Aorta (tissue), 5 donors: ENCODE measurements at places on chromosomes 4 and X.

DNA sequence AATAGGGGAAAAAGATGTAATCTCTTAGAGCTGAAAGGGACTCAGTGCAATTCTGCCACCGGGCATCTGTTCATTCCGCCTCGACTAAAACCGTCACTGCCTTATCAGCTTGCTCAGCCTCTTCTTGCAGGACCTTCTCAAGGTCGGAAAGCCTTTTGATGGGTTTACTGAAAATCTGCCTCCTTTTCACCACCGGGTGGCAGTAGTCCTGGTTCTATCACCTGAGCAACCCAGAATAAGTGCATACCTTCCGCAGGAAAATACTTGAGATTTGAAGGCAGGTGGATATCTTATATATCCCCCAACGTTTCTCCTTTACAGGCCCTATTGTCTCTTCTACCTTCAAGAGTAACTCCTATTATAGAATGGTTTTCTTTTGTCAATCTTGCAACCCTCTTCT lies 103.4 kb upstream of the PAK3 start:
- DNase-seq = no peak

GRCh38 chrX:47218280-47218919 lies at the start of gene CDK16:
Gene CDK16 (plus strand): TSS chrX:47218681. CDS start chrX:47223558, 4,877 bp downstream.
- peak; percentile 93 for DNase-seq

DNA sequence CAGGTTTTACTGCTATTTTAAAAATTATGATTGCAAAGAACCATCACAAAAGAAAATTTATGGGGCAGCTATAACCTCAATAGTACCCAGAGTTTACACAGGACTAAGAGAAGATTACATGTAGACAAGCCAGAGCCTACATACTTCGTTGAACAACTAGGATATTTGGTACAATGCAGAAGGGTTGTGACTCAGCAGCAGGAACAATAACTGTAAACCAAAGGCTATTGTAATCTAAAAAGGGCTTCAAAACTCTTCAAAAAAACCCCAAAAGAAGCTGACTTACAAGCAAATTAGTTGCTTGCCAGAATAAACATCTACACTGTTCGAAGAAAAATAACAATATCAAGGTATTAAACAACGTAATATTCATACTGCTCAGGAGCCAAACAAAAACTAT lies 618.0 kb downstream of the STPG2 start:
- DNase-seq = no peak

GRCh38 chr4:134174271-134174670 lies 27.3 kb downstream of the PABPC4L start:
- no peak for DNase-seq

- DNase-seq = no peak
Observed at GRCh38 chrX:119479845-119480244, 11.6 kb downstream of the SLC25A5 start.

- no peak for DNase-seq
Observed at GRCh38 chr4:15253349-15253748, 174.5 kb upstream of the C1QTNF7 start.

GRCh38 chr4:36326476-36327029 lies 45.1 kb downstream of the DTHD1 start:
- no peak for DNase-seq

- no peak for DNase-seq
Observed at GRCh38 chr4:138310498-138310897, 68.3 kb upstream of the SLC7A11 start.

DNA sequence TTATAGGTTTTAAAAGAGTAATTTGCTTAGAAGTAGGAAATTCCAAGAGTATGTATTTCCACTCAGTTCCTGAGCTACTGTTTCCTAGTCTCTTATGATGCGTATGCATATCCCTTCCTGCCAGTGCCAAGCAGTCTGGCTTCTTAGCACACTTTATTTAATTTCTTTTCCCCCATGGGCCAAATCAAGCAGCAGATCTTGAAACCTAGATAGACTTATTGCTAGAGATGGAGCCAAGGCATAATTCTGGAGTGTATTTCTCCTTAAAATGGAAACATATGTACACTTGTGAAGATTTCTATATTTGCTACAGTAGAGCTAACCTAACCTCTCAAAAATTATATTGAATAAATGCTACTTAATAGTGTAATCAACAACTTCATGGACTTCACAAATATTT lies 2337.6 kb downstream of the PCDH7 start:
- no peak for DNase-seq

DNA sequence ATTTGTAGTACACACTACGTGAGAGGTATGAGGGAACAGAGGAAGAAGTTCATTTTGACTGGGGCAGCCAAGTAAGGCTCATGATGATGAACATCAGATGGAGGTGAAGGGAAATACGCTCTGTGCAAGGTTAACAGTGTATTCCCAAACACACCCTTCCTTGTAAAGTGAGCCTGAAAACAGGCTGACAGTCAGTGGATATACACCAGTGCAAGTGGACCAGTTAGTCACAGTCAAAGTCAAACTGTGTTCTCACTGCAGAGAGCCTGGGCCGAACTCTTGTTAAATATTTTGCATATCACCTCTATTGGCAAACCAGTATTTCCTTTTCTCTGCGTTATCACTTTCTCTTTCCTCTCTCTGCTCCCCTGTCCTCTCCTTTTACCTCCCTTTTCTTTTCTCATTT lies 23.4 kb upstream of the RHOH start:
- DNase-seq = no peak

DNA sequence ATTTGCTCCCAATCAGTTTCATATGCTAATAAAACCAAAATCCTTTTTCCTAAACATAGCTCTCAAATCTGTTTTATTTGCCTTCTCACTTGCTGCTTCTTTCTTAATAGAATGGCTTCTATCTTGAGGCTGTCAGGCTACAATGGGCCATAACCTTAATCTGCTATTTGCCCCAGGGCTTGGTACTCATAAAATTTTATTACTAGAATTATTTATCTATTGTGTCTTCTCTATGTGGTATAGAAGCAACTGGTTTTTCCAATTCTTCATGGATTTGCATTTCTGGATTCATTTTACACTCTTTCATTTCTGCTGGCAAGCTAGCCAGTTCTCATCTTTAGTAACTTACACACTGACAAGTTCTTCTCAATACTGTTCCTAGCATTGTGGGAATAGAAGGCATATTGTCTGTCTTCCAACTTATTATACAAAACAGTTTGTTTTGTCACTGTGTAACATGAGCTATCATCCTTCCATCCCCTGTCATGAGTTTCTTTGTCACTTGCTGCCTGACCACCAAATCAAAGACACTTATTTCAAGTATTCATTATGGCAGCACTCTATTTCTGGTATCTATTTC lies 96.6 kb upstream of the KCNIP4 start:
- no peak for DNase-seq

GRCh38 chrX:130024127-130024526 lies 41.7 kb downstream of the BCORL1 start:
- DNase-seq = peak; percentile 90

DNA sequence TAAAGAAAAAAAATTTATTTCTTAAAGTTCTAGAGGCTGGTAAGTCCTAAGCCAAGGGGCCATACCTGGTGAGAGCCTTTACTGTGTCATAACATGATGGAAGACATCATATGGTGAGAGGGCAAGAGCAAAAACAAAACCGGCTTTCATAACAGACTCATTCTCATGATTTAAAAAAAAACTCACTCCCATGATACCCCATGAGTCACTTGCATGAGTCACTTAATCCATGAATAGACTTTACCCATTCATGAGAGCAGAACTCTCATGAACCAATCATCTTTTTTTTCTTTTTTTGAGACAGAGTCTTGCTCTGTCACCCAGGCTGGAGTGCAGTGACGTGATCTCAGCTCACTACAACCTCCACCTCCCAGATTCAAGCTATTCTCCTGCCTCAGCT lies 369.7 kb upstream of the DIAPH2 start:
- peak; percentile 21 for DNase-seq

DNA sequence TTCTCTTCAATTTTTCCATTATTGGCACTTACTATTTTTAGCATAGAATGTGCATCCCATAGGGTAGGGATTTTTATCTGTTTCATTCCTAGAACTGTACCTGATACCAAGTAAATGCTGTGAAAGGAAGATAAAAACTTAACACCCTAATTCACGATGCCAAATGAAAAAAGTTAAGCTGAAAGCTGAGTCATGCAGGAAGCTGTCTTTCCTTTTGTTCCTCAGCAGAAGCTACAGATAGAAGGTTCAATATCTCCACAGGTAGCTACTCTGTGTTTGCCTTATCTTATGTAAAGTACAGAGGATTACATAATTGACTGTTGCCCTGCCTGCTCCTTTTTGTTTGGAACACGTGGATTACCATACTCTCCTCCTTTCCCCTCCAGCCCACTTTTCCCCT lies 77.0 kb downstream of the LRP2BP start:
- no peak for DNase-seq

GRCh38 chrX:23815376-23815775 lies 32.4 kb downstream of the SAT1 start:
- no peak for DNase-seq

- no peak for DNase-seq
Observed at GRCh38 chrX:126063984-126064383, 102.1 kb downstream of the DCAF12L2 start.

- no peak for DNase-seq
Observed at GRCh38 chrX:50865311-50865710, 45.2 kb upstream of the BMP15 start.

- DNase-seq = no peak
Observed at GRCh38 chr4:120557372-120557771, 365.2 kb downstream of the PRDM5 start.

- no peak for DNase-seq
Observed at GRCh38 chr4:169361756-169362155, 91.0 kb upstream of the SH3RF1 start.

DNA sequence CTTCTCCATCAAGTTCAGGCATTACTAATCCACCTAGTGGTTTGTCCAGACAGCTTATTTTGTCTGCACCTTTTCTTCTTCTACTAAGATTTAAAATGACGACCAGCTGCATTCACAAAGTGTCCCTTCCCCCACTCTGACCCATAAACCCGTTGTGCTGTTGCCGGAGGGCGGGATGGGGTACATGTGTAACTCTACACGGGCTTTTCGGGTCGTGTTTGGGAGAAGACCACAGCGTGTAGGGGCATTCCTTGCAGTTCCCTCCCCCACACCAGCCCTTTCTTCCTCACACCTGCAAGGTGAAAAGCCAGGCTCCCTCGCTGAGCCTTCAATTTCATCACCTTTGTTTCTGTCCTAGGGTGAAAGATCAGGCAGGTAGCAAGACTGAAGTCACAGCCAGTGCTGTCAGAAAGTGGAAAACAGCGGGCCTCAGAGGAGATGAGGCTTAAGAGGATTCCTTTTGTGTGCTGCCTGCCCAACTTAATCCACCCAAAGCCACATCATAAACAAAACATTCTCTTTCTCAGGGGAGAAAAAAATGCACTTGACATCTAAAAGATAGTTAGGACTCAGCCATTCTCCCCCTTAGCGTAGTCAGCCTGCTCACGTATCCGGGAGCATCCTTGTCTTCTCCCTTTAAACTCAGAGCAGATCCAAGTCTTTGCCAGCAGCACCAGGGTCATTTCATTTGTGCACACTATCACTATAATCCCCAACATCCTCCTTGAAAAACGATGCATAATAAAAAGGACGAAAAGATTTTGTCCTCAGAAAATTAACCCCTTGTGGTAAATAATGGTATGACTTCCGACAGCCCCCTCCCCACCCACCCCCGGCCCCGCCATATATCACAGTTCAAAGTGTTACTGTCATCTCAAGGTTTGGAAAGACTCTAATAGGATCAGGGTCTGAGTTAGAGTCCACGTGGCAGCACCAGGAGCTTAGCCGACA lies 599.0 kb downstream of the RAB28 start:
- no peak for DNase-seq

DNA sequence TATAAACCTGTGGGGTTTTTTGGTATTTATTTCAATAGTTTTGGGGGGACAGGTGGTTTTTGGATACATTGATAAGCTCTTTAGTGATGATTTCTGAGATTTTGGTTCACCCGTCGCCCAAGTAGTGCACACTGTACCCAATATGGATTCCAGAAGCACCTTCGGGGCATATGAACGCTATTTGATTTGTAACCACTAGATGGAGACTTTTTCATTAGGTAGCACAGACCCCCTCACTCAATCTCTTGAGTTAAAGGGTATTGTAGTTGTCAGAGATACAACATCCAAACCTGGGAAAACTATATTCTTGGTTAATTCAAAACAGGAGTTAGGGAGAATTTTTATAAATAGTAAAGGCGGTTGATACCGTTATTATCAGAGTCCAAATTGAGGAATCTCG lies 79.8 kb downstream of the SPANXN3 start:
- no peak for DNase-seq

- DNase-seq = no peak
Observed at GRCh38 chrX:153794897-153795816, 689 bp downstream of the SSR4 start.

- no peak for DNase-seq
Observed at GRCh38 chr4:113223001-113223400, 173.5 kb downstream of the ANK2 start.

- DNase-seq = no peak
Observed at GRCh38 chr4:25953740-25954139, 39.7 kb downstream of the SMIM20 start.

GRCh38 chr4:155607481-155607880 lies 59.2 kb upstream of the GUCY1A1 start:
- DNase-seq = no peak

DNA sequence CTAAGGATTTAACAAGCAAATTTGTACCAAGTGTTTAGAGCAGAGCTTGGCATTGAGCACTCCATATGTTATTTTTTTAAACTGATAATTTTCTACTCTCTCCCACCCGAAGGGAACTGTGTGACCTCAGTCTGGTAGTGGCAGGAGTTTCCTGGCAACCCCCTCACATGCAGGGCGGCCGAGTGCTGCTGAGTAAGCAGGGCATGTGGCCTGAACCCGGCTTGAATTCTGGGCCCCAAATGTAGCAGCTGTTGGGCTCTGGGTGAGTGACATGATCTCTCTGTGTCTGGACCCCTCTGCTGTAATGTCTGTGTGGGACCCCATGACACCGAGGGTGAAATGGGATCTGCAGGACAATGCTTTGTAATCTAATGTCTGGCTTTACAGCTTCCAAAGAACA lies 13.6 kb upstream of the C4orf50 start:
- DNase-seq = peak; percentile 19

GRCh38 chr4:185204238-185204910 lies 574 bp upstream of the CFAP97 start:
- no peak for DNase-seq

- DNase-seq = peak; percentile 43
Observed at GRCh38 chrX:134026565-134027311, 41.3 kb upstream of the GPC3 start.

- no peak for DNase-seq
Observed at GRCh38 chrX:111505783-111506182, 5.7 kb upstream of the SERTM2 start.
